ENCODE measurements at places on chromosomes 16 and 17.

GRCh38 chr17:5629128-5629527 lies 44.8 kb upstream of the NLRP1 start:
- DNase-seq, result no peak

DNA sequence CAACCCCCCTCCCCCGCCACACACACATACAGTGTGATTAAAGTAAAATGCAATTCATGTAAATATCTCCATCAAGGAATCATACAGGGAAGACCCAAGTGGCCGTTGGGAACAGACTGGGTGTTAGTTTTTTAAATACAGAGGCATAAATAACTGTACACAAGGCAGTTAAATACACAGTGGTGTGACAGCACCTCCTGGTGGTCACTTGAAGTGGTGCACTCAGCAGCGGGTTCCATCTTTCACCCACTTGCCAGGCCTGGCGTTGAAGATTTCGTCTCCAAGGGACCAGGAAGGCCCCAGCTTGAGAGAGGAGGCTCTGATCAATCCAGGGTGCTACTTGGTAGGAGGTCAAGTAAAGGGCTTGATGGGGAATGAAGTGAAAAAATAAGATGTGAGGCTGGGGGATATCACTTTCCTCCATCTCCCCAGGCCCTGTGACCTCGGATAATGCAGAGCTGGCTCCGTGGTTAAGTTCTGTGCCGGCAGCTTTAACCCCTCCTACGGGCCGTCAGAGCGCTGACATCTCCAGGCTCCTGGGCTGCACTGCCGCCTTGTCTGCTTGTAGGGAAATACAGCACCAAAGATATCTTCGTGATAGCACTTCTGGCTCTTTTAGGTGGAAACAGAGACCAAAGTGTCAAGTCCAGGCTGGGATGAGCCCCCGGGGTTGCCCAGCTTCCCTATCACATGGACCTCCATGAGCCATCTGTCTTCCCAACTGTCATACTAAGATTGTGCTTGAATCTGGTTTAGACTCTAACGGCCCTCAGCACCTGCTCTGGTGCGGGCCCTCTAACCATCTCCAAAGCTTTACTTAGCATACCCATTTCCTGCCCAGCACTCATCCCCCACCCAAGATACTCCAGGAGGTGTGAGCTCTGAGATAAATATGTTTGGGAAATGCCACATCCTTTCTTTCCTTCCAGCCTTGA lies 20.7 kb downstream of the LGALS9 start:
- DNase-seq, result peak; percentile 61

GRCh38 chr16:83198977-83199376 lies 572.2 kb downstream of the CDH13 start:
- DNase-seq, result no peak

DNA sequence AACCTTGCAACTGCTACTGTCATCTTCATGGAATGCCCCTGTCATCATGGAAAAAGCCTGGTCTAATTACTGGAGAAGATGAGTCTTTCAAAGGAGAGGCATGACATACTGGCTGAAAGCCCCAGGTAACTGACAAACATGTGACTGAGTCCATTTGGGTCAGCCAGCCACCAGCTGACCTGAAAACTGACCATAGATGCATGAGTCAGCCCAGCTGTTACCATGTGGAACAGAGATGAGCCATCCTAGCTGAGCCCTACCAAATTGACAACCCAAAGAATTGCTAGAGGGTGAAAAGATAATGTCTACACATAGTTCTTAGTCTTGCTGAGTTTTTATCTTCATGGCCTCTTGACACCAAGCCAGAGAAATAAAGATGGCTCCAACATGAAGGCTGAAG lies 311.8 kb downstream of the UTP18 start:
- no peak for DNase-seq

DNA sequence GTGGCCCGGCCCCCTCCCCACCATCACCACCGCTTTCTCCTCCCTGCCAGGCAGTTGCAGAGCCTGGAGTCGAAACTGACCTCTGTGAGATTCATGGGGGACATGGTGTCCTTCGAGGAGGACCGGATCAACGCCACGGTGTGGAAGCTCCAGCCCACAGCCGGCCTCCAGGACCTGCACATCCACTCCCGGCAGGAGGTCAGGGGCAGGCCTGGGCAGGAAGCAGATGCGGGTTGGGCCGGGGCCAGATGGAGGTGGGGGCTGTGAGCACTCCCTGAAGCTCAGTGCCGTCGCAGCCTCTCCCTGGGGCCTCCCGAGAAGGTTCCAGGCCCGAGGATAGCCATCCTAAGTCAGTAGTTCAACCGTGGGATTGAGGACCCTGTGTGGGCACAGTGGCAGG lies 14.2 kb upstream of the ADGRG3 start:
- no peak for DNase-seq

- DNase-seq, result no peak
These were observed 36.8 kb upstream of the LYRM9 start for GRCh38 chr17:27930000-27930399.

DNA sequence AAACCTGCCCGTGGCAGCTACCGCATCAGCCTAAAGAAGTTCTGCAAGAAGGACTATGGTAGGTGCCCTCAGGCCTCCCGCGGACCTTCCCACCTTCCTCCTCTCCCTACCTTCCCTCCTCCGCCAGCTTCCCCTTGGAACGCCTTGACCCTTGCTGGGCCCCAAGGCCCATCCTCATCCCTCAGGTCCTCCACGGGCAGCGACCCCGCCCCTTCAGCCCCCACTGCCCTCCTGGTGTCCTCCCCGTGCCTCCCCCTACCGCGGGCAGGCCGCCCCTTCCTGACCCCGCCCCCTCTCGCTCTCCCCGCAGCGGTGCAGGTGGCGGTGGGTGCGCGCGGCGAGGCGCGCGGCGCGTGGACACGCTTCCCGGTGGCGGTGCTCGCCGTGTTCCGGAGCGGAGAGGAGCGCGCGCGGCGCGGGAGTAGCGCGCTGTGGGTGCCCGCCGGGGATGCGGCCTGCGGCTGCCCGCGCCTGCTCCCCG lies 1.4 kb upstream of the TBC1D24 start:
- no peak for DNase-seq

GRCh38 chr17:42180411-42180921 lies 476 bp downstream of the KCNH4 start:
- no peak for DNase-seq

GRCh38 chr16:745739-746138 lies 4.9 kb upstream of the CIAO3 start:
- no peak for DNase-seq

DNA sequence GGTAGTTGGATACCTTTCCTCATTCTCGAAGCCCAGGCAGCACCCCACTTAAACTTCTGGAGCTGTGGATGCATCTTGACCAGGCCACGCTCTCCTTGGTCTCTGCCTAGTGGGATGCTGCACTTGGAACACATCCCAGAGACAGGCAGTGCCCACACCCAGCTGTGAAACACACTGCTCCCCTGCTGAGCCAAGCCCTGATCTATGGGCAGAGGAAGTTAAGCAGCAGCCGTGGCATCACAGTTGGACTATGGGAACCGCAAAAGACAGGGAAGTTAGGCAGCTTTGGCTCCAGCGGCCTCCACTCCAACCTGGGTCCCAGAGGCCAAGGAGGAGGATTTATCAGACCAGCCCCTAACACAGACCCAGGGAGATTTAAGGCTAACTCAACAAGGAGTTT lies 284.8 kb upstream of the CCL2 start:
- DNase-seq, result no peak

DNA sequence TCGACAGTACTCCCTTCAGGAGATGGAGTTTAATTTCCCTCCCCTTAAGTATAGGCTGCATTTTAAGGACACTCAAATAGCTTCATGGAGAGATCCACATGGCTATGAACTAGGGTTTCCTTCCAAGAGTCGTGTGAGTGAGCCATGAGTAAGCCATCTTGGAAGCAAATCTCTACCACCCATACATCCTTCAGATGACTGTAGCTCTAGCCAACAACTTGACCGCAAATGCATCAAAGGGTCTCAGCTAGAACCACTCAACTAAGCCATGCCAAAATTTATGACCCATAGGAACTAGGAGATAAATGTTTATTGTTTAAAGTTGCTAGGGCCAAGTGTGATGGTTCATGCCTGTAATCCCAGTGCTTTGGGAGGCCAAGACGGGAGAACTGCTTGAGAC lies 43.4 kb downstream of the METTL16 start:
- no peak for DNase-seq

GRCh38 chr17:81983639-81984373 lies 6.4 kb downstream of the ASPSCR1 start:
- no peak for DNase-seq

DNA sequence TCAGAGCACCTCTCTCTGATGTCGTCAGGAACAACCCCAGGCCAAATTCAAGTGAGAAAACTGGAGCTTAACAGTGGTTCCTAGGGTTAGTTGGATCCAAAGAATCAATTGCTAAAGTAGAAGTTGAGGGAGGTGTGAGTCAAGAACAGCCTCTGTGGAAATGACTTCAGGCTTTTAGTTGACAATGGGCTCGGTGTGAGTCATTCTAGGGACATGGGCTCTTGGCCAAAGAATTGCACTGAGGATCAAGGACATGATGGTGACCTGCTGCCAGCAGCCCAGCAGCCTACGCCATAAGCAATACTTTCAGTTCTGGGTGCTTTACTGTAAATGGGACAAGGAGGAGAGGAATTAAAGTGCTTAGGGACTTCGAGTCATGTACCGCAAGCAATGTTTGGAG lies 32.1 kb upstream of the SMURF2 start:
- no peak for DNase-seq

DNA sequence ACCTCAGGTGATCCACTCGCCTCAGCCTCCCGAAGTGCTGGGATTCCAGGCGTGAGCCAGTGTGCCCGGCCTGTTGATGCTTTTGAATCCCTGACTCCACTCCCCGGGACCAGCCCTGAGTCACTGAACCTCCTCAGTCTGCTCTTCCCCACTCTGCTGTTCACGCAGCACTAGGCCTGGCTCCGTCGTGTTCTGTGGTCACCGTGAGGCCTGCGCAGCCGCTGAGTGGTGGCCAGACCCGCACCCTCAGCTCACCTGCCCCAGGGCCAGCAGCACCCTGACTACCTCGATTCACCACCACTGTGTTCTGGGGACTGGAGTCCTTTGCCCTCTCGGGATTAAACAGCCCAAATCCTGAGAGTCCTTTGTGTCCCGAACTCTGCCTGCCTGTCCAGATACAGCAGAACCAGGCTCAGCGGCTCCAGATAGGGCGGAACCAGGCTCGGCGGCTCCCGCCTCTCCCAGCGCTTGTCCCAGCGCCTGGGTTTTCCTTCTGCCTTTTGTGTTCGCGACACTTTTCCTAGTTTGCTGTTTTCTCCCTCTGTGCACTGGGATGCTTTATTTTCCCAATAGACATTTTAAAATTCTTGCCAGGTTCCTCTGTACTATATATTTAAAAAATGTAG lies 58.6 kb upstream of the ENDOV start:
- no peak for DNase-seq

DNA sequence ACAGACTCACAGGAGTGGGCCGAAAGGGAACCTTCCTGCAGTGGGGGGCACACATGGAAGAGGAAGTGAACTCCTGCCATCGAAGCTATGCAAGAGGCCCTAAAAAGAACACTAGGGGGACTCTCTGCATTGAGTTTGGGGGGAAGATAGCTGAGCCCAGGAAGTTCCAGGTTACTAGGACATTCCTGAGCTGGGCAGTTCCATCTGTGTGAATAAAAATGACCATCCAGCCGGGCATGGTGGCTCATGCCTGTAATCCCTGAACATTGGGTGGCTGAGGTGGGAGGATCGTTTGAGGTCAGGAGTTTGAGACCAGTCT lies 211.8 kb downstream of the ZNF423 start:
- DNase-seq, result no peak

DNA sequence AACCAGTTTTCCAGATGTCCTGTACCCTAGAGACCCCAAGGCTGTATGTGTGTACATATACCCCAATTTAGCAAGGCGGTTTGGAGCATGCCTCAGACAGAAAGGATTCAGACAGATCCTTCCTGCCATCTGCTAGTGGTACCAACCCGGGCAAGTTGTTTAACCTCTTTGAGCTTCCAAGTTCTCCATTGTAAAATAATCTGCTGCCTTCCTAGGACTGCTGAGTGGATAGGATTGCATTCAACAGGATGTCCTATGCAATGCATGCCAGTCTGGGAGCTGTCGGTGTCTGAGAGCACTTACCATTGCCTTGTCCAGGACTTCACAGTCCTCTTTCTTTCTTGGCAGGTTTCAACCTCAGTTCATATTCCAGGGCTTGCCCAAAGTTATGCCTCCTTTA lies 1.9 kb downstream of the CDH13 start:
- no peak for DNase-seq

GRCh38 chr16:28309811-28310311 lies 17.5 kb downstream of the SBK1 start:
- DNase-seq, result peak; percentile 65

- no peak for DNase-seq
These were observed 4.6 kb downstream of the SLC12A4 start for GRCh38 chr16:67963662-67964321.

- no peak for DNase-seq
These were observed 29.8 kb downstream of the STAT3 start for GRCh38 chr17:42358434-42358833.

DNA sequence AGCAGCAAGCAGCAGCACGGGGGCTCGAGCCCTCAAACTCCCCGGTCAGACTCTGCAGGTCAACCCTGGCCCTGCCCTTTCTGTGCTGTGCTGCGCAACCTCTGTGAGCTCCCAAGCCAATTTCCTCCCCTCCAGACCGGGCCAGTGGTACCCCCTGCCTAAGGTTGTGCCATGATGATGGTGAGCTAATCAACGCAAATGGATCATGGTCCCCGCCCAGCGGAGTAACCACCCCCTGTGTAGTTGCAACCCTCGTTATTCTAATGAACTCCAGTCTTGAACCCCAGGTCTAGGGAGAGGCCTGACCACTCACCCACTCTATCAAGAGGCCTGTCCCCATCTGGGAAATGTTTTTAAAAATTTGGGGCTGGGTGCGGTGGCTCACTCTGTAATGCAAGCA lies 201.8 kb upstream of the FOXF1 start:
- DNase-seq, result no peak

DNA sequence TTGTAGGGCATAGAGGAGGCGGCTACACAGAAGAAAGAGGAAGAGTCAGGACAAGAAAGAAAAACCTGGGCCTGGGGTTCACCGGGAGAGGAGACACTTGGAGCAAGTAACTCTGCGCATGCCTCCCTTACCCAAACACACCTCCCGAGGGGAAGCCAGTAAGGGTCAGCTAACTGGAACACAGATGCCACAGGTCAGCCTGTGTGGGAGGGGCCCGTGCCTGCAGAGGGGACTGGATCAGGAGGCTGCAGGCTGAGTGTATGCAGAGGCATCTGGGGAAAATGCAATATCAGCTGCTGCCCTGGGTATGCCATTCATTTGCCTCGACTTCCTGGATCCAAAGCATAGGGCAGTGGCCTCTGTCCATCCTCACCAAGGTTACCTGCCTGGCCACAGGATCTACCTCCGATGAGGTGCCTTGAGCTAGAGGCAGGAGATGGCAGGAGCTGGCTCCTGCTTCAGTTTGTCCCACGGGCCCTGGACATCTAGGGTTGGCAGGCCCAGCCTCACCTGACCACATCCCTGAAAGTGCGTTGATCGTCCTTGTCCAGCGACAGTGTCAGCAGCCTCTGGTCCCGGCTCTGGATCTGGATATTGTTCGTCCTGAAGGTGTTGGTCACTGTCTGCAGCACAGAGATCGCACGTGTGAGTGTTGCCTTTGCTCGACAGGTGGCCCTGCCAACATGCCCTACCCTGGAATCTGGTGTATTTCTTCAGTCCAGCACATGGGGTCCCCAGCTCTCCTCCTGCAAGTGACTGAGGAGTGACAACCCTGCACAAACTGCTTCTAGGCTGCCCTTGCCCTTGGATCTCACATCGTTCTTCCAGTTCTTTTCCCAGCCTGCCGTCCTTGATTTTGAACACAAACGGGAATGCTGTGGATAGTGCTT lies 4.6 kb upstream of the MFSD6L start:
- no peak for DNase-seq

- DNase-seq, result no peak
These were observed 8.5 kb downstream of the TIMM22 start for GRCh38 chr17:1005361-1005946.

Data from stimulated activated CD4-positive, alpha-beta T cell treated with anti-CD3 and anti-CD28 coated beads, Interleukin-15, amount 100 ng/mL, for 1 hour (primary cell).